ENCODE measurements at places on chromosomes 12 and 14.

- no peak for DNase-seq
These were observed 5.7 kb downstream of the CRADD start for GRCh38 chr12:93682846-93683261.

DNA sequence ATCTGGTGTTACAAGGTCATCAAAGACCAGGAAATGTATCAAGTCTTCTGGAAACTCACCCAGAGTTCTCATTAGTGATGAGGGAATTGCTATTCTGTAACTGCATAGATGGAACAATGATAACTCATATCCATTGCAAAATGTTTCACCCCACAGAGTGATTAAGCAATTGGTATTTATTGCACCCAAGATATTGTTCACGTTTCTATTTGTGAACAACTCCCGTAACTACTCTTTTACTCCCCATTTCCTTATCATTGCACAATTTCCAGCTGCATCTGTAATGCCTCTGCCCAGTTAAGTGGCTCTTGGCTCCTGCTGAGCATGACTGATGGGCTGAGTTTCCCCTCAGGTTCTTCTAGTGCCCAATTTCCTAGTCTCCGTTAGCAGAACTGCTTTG is 108.7 kb upstream of the PRICKLE1 start:
- no peak for DNase-seq

DNA sequence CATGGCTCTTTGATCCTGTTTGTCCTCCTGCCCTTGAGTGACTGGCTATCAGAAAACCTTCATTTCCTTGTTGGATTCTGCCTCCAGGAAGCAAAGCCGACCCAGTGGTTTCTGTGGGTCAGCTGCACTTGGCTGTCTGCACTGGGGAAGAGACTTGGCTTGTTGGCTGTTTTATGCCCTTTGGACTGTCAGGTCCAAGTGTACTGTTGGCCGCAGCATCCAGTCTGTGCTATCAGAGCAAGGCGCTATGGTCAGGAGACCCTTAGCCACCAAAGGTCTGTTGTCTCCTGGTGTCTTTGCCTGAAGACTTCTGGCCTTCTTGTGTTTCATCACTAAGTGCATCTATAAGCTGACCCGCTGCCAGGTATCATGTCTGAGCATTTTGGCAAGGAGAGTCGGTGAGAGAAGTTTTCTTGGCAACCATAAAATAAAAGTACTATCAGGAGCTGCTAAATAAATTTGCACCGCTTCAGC is 177.4 kb upstream of the HIF1A start:
- no peak for DNase-seq

DNA sequence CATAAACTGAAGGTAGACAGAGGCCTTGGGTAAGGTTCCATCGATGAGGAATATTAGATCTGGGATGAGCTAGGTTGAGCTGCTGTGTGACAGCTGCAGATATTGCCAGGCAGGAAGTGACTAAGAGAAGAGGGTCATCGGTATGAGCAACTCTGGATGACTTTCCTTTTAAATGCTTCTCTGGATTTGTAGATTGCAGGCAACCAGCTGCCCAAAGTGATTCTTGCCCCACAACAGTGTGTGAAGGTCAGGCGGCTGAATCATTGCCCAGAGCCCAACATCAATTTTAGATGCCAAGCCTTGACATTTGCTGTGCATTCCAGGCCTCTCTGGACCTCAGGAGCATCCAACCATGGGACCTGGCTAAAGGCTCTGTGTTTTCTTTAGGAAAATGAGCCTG is 255.9 kb downstream of the DPF3 start:
- no peak for DNase-seq

GRCh38 chr12:91037276-91037675 is 20.5 kb downstream of the KERA start:
- no peak for DNase-seq

GRCh38 chr14:68492381-68493151 is 300.3 kb downstream of the ZFP36L1 start:
- no peak for DNase-seq

- no peak for DNase-seq
These were observed 179.2 kb upstream of the PDE3A start for GRCh38 chr12:20188930-20189653.

GRCh38 chr14:99529899-99530298 is 48.7 kb downstream of the CCNK start:
- no peak for DNase-seq

- DNase-seq: no peak
These were observed 123.4 kb downstream of the ST8SIA1 start for GRCh38 chr12:22211128-22211527.

GRCh38 chr12:32379213-32379612 is 20.1 kb upstream of the FGD4 start:
- no peak for DNase-seq

DNA sequence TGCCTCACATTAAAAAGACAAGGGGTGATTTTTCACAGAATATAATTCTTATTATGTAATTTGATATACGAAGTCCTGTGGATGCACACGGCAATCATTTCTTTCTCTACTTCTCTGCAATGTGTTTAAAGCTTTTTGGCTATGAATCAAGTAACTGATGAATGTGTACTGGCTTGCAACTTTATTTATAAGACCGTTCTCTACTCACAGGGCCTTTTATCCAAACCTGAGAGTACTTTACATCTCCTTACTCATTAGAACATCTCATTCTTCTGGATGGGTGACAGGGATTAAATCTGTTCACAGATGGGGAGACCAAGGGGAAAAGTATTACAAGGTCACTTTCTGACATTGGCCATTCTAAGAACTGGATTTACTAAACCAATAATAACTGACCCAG is 215.8 kb upstream of the DIO2 start:
- DNase-seq: no peak

GRCh38 chr12:94435511-94435927 is 24.1 kb downstream of the CEP83 start:
- DNase-seq: no peak

GRCh38 chr12:120981407-120981941 is 3.1 kb downstream of the HNF1A start:
- DNase-seq: no peak

DNA sequence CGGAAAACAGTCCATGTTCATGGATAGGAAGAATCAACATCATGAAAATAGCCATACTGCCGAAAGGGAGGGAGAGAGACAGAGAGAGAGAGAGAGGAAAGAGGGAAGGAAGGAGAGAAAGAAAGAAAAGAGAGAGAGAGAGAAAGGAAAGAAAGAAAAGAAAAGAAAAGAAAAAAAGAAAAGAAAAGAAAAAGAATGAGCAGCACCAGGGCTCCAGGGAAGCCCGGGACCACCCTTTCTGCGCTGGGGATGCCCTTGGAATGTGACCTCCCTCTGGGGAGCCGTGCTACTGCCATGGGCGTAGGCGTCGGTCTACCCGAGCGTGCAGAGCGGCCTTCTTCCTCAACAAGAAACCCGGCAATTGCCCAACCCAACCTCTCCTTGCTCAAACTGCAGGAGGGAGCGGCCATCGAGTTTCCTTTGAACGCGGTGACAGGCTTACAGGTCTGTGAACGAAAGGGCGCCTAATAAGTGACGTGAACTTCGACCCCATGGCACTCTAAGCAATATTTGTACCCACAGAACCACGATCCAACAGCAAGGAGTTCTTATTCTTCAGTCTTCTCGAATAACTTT is 16.9 kb downstream of the OR6S1 start:
- no peak for DNase-seq

DNA sequence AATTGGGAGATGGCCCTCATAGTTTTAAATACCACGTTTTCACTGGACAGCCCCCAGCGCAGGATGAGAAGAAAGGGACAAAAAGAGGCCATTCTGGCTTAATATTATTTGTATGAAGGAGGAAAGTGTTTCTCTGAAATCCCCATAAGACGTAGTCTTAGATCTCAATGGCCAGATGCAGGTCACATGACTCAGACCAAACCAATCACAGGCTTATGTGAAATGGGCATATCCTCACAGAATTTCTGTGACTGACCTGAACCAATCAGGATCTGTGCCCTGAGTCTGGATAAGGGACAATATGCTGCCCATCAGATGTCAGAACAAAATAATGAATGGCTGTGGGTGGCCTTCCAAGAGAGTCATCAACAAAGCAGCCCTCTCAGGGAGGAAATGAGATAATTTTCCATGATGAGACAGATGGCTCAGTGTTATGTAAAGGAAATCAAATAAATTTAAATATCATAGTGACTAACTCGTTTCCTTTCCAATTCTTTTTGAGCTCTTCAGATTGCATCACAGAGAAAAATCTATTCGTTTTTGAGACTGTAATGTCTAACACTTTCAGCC is 1009.5 kb upstream of the TMEM132C start:
- no peak for DNase-seq

DNA sequence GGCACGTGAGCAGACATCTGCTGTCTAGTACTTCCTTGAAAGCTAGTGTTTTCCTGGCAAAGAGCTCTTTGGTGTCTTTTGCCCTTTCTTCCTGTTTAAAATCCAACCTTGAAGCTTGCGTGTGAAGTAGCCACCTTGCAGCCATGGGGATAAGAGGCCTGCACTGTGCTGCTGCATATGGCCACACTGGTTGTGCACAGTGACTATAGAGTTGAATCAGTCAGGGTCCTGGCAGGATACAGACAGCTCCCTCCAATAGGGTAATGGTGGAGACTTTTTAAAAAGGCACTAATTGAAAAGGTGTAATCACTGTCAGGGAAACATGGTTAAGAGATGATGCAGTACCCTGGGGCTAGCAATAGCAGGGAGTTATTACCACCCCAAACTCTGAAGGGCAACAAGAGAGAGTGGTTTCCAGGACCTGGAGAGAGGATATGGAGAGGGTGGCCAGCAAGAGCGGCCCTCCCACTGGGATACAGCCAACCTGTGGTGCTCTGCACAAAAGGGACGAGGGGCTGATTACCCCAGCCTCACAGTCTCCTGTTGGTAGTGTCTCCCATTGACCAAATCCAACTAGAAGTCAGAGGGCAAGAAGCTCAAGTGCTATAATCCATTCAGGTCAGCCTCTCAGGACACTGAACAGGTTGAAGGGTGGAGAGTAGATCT is 4.8 kb upstream of the GLT8D2 start:
- DNase-seq: no peak

- no peak for DNase-seq
These were observed 89.2 kb upstream of the METAP2 start for GRCh38 chr12:95384785-95385184.

DNA sequence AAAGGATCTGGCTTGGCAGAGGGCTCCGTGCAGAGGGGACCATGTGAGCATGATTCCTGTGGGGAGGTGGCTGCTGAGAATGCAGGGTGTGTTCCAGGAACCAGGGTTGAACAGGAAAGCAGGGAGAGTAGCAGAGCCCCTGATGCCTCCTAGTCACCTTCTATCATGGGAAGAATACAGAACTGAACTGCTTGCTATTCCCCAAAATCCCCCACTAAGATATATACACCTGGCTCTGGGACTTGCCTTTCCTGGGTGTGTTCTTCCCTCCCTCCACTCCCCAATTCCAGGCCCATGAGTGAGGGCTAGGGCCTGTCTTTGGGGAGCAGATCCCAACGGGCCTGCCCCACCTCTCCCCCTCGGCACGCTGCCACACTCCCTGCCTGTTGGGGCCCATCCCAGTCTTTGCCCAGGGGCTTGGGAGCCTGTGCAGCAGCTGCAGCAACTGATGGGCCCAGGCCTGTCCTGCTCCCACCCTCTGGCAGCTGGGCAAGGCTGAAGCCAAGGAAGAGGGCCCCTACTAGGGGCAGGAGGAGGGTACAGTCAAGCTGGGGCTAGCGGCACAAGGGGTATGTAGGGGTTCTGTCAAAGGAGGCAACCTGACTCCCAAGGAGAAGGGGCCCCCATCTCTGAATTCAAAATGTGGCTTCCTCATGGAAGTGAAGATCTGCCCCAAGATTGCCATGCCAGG is 3.2 kb downstream of the AJUBA start:
- no peak for DNase-seq

GRCh38 chr12:123512838-123513665 is 20.5 kb downstream of the RILPL1 start:
- no peak for DNase-seq

DNA sequence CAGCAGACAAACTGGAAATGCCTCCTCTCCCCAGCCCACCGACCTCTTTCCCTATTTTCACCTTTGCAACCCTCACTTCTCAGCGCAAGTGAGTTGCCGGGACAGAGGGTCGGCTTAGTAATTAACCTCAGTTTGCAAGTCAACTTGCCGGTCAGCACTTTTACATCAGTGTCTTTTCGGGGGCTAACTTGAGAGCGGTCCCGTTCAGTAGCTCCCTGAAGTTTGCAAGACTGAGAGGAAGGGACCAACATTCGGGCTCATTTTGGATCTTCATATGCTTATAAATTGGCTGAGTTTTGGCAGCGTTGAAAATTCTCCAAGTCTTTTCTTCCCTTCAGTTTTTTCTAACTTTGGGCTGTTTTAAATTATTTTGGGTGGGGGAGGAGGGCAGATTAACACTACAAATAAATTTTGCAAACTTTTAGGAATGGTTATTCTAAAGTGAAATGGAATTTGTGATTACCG is 846 bp downstream of the BRMS1L start:
- no peak for DNase-seq

DNA sequence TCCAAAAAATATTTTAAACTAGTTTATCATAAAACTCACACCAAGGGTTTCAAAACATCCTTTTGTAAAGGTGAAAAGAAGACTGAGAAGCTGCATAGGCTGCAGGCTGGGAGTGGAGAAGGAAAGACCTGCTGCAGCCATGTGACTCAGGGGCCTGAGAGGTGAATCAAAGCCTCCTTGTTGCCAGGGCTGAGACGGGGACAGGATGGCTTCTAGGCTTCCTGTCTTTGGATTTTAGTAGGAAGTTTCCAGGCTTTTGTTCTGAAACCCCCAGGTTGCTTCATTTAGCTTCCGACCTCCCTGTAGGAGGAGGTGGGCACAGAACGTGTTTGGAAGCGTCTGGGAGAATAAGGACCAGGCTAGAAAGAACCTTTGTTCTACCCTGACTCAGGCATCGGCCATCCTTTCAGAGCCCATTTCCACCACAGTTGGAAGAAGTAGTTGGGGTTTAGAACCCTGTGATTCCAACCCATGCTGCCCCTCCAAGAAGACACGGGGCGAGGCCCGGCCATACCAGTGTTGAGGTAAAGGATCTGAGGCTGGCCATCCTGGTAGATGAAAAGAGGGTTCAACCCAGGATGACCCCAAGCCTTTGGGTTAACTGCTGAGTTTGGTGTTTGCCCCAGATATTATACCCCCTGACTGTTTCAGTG is 122.4 kb downstream of the SLC25A47 start:
- DNase-seq: no peak

- no peak for DNase-seq
These were observed 901 bp upstream of the NFKBIA start for GRCh38 chr14:35405304-35405996.

GRCh38 chr12:62581288-62582064 is 114.8 kb downstream of the MON2 start:
- no peak for DNase-seq
